Renal cortex interstitium (tissue), 15 donors: ENCODE measurements at places on chromosomes 1 and 21.

DNA sequence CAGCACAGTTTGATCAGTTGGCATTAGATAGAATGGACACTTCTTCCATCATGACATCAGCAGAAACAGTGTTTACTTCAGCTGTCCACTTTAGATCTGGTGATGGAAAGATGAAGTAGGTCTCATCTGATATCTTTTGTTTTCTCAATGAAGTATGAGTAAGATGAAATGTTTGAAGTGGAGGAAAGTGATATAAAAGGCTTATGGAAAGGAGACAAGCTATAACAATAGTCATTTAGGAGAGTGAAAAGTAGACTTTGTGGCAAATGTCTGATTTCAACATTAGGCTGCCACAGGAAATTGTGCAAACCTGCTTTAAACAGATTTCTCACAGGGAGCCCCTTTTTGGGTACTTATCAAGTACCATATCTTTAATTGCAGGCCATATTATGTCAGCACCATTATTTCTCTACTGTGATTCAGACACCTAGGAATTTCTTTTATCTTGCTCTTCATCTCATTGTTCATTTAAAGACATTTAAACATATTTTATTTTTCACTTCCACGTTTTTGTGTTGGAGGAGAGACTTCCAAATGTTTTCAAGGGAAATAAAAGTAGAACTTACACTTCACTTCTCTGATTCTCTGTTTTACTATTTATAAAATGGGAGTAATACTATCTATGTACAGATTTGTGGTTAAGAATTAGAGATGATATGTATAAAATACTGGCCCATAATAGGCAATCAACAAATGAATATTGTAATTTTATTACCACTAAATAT is 18.1 kb downstream of the PDC start:
- DNase-seq = no peak

- DNase-seq = no peak
These were observed 139.4 kb downstream of the DHRS3 start for GRCh38 chr1:12478612-12478985.

DNA sequence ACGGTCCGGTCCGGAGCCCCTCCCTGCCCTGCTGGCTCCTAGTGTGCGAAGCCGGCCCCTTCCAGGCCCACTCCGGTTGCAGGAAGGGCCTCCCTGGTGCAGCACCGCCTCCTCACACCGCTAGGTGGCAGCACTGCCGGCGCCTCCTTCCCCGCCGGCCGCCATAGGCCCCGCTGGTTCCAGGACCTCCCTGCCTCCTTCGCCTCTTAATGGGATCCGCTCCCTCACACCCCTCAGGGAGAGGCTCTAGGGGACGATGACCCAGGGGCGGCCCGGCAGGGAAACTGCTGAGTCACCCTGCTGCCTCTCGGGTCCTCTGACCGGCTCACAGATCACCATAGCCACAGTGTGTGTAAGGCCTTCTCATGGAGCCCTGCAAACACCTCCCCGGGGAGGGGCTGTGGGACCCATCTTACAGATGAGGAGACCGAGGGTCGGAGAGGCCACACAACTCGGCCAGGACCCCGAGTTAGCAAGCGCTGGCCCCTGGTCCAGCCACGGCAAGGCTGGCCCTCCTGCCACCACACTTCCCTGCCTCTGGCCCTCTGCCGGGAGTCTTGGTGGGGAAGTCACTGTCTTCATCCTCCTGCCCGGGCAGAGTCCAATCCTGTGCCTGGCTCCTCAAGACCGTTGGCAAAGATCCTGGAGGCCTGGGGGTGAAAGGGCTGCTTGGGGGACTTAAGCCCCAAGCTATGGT is 1.6 kb upstream of the AJAP1 start:
- DNase-seq = no peak

- DNase-seq = no peak
These were observed 443.7 kb downstream of the PTPRU start for GRCh38 chr1:29679828-29680558.

- no peak for DNase-seq
These were observed 35.7 kb upstream of the AGL start for GRCh38 chr1:99814373-99814900.

DNA sequence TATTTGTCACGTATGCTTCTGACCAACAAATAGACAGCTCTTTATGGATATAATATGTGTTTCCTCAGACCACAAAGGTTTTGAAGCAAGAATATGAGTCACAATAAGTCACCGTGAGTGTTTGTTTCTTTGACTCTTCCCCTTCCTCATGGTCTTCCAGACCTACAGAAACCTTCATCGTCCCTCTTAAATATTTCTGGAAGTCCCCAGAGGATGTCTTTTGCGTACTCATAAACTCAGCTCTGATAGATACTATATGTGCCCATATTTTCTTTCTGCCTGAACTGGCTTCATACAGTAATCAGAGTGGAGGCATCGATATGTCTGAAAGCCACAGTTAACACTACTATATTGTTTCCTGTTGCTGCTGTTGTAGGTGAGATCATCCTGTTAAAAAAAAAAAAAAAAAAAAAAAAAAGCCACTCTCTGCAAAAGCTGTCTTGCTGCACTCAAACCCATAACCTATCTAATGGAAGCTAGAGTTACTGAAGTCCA is 38.4 kb downstream of the ADAMTS1 start:
- DNase-seq = no peak

GRCh38 chr21:26845759-26846035 is 488 bp upstream of the ADAMTS1 start:
- no peak for DNase-seq

GRCh38 chr1:97996880-97997279 is 76.0 kb upstream of the DPYD start:
- DNase-seq = no peak

- no peak for DNase-seq
These were observed 16.8 kb upstream of the ARF1 start for GRCh38 chr1:228065543-228066347.

DNA sequence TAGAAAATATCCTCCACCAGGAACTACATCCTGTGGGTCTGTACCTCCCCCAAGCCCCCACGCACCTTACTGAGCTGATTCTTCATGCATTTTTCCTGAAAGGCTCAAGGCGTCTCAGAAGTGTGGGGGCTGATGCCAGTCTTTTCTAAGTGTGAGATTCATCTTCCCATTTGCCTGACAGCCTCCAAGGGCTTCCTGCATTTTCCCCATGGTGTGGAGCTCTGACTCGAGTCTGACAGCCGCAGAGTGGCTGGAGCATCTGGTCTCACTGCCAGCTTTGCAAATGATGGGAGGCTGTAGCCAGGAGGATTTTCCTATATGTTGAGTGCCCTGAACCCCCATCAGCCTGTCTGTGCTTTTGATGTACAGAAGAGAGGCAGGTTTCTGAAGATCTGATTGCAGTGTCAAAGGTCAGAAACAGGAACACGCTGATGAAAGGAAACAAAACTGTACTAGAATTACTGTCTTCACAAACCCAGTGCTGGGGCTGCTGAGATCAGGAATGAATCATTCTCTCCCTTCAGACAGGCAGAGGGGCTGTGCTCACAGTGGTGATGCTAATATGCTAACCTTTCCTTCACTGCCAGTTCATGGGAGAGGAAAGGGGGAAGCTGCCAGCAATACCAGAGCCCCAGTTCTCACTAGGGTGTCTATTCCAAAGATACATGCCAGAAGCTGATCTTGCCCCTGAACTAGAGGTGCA is 201.5 kb upstream of the C1orf174 start:
- no peak for DNase-seq

DNA sequence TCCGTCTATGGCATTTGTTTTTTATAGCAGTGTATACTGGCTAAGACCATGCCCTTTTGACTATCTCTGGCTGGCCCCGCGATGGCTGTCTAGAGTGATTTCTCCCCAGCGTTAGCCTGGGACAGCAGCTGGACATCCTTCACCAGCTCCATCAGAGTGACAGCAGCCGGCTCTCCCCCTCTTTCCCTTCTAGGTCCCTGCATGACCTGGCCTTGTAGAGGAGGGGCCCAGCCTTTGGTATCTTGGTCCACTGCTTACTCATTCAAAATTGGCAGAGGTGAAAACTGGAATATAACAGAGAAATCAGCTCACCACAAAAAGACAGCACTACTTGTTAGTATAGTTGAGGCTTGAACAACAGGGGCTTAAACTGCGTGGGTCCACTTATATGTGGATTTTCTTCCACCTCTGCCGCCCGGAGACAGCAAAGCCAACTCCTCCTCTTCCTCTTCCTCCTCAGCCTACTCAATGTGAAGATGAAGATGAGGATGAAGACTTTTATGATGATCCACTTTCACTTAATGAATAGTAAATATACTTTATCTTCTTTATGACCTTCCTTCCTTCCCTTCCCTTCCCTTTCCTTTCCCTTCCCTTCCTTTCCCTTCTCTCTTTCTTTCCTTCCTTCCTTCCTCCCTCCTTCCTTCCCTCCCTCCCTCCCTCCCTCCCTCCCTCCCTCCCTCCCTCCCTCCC is 29.4 kb upstream of the B3GALNT2 start:
- no peak for DNase-seq

- DNase-seq = no peak
These were observed 61.2 kb downstream of the OLFML3 start for GRCh38 chr1:114040273-114041015.

GRCh38 chr1:65343286-65343685 is 33.9 kb downstream of the DNAJC6 start:
- no peak for DNase-seq

DNA sequence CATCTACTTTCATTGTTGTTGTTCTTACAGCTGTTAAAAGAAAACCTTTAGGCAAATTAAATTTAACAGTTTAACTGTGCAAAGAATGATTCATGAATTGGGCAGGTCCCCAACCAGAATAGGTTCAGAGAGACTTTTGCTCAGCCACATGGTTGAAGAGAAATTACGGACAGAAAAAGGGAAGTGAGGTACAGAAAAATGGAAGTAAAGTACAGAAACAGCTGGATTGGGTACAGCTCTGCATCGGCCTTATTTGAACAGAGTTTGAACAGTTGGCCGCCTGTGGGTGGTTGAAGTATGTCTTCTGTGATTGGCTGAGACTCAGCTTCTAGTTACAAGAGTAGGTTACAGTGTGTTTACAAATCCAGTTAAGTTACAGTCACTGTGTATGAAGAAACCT is 210.1 kb downstream of the FGGY start:
- DNase-seq = no peak

- DNase-seq = no peak
These were observed 493.7 kb upstream of the PLXNA2 start for GRCh38 chr1:208737922-208738321.

DNA sequence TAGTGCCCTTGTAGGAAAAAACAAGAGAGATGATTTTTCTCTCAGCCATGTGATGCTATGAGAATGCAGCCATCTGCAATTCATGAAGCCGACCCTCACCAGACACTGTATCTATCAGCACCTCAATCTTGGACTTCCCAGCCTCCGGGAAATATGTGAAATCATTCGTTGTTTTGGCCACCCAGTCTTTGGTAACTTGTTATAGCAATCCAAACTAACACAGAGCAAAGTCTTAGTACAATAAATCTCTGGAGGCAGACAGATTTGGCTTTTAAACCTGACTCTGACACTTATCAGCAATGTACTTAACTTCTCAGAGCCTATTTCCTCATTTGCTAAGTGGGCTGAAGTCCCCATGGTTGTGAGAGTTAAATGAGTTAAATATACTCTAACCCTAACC is 5.1 kb upstream of the MED18 start:
- DNase-seq = no peak

GRCh38 chr1:59477286-59477685 is 180.4 kb downstream of the FGGY start:
- DNase-seq = no peak

DNA sequence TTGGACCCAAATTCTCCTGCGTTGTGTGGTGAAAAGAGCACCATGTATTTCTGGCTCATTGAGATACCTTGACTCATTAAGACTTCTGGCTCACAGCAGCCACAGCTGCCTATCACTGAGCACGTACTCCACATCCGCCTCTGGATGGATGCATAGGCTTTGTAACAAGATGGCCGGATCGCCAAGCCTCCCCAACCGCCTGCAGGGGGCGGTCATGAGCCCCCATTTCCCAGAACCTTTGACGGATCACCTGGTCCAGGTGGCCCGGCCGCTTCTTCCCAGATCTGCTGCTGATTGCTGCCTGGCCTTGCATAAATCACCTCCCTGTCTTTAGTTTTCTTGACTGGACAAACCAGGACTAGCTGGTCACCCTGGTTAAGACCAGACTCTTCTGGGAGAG is 156.5 kb upstream of the KLHDC7A start:
- DNase-seq = no peak

GRCh38 chr1:3871451-3871805 is 14.2 kb downstream of the DFFB start:
- no peak for DNase-seq

DNA sequence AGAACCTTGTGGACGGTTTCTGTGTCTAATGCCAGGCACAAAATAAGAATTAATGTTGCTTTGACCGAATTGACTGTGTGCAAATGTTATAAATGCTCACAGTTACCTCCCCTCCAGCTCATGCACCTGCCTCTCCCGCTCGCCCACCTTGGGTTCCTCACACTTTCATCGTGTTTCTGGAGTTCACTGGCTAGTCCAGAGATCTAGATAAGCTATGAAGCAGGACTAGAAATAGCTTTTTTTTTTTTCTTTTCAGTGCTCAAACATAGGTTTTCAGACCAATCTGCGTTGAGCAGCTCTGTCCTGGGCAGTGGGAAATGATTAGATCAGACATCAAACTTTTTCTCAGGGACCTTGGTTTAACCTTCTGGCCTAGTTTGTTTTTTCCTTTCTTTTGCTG is 11.1 kb downstream of the TENT5C start:
- DNase-seq = no peak

DNA sequence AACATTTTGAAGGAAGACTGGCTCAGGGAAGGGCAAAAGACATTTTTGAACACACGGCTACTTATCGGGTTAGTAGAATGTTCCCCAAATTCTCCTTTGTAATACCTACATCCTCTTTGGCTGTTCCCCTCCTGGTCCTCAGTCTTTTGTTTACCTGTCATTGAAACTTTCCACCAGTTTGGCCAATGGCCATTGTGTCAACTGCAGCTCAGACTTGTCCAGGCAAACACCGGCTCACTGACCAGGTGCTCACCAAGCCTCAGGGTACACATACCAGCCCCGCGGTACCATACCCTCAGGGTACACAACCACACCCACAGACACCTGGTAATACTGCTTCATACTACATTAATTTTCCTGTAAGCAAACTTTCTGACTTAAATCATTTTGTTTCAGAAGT is 84.8 kb upstream of the ZNF648 start:
- no peak for DNase-seq

- no peak for DNase-seq
These were observed 71.6 kb downstream of the RERE start for GRCh38 chr1:8745749-8746390.

DNA sequence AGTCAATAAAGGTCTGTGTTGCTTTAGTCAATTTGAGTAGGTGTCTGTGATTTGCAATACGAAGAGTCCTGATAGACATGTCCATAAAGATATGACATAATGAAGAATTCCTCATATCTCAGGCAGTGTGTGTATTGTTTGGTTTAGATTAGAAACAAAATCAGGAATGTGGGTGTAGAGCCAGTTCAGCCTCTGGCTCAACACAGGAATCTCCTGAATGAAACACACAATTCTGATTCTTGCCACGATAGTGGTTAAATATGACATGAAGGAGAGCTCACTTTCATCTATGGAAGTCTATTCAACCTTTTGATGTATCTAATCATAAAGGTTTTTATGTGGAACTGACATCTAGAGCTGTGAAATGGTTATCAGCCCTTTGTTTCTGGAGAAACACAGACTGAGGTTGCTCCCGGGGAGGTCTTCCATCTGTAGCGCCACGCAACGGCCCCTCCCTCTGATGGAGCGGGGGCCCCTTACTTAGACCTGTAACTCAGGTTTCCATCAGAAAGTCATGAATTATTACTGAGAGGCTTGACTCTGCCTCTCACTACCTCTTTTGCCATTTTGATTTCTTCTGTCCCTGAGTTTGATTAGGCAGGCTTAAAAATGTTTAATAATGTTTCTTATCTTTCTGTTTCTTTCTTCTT is 19.5 kb downstream of the TSPAN2 start:
- no peak for DNase-seq
